ENCODE measurements at places on chromosomes 16 and 17.

- no peak for DNase-seq
Observed at GRCh38 chr16:27879601-27880247, 183.8 kb downstream of the GSG1L start.

- no peak for DNase-seq
Observed at GRCh38 chr17:41937970-41938954, 7.8 kb downstream of the ODAD4 start.

GRCh38 chr16:66926961-66927436, 1.7 kb upstream of the RRAD start:
- peak; percentile 84 for DNase-seq

- DNase-seq, result no peak
Observed at GRCh38 chr16:10122546-10122945, 59.7 kb downstream of the GRIN2A start.

GRCh38 chr17:33299115-33299514, 6.0 kb upstream of the ASIC2 start:
- DNase-seq, result no peak

GRCh38 chr17:40903129-40903847, 18.2 kb upstream of the KRT20 start:
- DNase-seq, result no peak

DNA sequence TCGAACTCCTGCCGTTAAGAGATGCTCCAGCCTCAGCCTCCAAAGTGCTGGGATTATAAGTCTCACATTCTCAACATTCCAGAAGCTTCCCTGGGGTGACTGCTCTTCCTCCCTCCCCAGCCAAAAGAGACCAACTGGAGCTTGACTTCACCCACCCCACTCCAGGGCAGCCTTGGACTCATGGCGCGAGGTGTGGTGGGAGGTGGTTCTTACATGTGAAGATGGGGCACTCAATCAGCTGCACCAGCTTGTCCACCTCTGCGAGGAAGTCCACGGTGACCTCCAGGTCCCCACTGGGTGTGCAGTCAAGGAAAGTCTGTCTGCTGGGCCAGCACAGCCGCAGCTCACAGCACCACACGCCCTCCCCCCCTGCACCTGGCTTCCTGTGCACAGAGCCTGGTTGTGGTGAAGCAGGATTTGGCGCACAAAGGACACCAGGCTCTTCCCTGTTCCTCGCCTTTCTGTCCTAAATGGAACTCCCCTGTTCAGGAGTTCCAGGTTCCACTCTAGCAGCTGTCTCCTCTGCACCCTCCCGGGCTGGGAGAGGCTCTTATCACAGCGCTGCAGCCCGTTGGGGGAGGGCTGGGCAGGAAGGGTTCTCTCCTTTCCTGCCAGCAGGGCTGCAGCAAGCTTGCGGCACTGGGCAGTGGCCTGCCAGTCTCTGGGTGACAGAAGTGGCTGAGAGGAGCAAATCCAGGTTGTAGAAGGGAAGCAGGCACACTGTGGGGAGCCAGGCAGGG, 9.6 kb upstream of the MTSS2 start:
- DNase-seq, result peak; percentile 92

DNA sequence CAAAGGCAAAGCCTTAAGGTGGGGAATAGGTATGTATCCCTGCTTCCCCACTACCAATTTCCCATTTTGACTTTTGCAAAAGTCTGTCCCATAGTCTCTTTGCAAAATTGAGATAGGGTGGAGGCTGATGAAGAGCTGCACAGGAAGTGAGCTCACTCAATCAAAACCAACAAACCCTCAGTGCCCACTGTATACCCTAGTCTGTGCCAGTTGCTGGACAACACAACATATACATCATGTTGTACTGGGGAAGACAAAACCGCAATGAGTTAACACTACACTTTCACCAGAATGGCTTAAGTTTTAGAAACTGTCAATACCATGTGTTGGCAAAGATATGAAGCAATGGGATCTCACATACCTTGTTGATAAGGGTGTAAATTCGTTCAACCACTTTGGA, 40.4 kb upstream of the AXIN2 start:
- DNase-seq, result no peak

DNA sequence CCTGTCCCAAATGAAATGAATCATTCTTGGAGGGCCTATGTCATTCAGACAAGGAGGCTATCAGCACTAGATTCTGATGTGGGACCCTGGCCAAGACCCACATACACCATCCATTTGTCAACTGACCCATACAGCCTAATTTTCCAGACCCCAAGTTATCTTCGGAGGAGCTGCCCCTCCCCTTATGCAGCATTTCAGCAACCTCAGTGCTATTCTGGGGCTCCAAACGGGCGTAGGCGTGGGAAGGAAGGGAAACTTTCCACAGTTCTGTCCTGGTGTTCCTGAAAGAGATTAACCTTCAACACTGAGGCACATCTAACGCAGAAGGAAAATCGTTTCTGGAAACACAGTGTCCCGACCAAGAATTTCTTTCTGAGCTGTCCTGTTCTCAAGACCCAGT, 86.7 kb downstream of the MYH11 start:
- no peak for DNase-seq

DNA sequence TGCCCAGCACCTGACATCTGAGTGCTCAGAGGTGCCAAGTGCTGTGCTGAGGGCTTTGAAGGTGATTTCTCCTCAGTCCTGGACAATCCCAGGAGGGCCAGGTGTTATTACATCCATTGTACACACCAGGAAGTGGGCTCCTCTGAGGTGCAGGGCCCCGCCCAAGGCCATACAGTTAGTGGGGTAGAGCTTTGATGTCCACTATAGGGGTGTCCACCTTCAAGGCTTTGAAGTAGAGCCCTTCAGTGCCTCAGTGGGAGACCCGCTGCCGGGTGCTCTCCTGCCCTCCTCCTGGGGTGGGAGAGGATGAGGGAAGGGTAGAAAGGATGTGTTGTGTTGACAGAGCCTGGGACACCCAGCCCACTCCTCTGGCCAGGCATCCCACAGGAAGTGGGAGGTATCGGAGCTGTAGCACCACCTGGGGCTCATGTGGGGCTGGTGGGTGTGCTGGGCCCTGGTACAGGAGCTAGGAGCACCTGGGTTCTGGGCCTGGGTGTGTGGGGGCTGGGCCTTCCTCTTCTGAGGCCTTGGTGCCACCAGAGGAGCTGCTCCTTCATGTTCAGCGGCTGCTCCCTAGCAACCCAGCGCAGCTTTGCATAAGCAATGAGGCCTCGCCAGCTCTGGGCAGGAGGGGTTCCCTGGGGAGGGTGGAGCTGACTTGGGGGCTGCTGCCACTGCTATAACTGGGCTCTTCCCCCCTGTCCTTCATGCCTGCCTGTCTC, 7.4 kb downstream of the LASP1 start:
- DNase-seq, result no peak

DNA sequence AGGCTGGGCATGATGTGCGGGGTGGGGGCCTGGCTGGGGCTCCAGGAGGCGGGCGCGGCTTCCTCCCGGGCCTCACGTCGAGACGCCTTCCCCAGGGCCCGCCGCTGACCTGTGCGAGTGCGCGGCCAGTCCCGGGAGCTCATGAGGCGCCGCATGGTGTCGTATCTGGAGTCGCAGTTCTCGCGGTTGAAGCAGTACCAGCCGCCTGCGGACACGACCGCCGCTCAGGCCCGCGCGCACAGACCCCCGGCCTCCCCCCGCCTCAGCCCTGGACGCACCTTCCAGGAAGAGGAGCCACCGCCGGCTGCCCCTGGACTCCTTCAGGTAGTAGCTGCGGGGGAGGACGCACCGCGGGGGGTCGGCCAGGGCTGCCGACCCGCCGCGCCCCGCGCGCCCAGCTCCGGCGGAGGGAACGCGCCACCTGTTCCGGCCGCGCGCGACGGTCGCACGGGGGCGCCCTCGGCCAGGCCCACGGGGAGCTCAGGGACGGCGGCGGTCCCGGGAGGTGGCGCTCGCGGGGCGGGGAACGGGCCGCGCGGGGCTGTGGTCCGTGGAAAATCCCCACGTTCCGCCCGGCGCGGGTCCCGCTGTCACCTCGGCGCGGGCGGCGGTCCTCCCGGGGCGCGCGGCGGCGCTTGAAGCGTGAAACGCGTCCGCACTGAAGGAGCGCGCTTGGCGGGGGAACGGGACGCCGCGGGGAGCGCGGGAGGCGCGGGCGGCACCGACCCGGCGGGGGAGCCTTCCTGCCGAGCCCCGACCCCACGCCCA, 1.4 kb downstream of the NOTUM start:
- no peak for DNase-seq

DNA sequence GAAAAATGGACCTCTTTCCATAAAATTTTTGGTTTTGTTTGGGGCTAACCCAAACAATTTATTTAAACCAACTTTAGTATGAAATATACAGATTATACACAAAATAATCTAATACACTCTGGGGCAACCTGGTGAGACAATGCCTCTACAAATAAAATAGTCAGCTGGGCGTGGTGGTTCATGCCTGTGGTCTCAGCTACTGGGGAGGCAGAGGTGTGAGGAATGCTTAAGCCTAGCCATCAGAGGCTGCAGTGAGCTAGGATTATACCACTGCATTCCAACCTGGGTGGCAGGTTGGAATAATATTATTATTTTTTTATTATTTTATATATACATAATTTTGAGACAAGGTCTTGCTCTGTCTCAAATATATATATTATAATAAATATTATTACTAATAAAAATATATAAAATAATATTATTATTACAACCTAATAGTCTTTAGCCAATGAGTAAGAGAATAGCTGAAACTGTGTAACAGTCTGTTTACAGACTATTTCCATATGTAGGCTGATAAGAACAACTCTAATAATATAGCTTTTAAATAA, 50.5 kb downstream of the GLG1 start:
- DNase-seq, result no peak

GRCh38 chr17:30782206-30782605, 42.3 kb downstream of the CRLF3 start:
- DNase-seq, result no peak

- DNase-seq, result no peak
Observed at GRCh38 chr16:23673971-23674614, 4.6 kb upstream of the PLK1 start.

DNA sequence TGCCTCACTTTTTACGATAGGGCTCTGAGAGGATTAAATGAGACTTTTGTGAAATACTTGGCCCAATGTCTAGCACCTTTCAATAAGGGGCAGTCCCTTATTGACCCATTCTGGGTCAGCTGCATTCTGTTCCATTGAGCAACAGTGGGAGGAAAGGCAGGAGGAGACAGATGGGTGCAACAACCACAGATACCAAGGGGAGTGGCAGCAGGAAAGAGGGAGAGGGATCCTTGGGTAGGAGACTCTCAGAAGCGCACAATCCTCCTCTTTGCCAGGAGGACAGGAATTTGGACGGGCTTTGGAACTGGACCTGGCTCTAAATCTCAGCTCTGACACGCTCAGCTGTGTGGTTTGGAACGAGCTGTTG, 3.5 kb downstream of the PIPOX start:
- no peak for DNase-seq

GRCh38 chr16:12091569-12092543, 115.3 kb downstream of the SNX29 start:
- no peak for DNase-seq

- DNase-seq, result peak; percentile 42
Observed at GRCh38 chr16:719815-720446, 1.0 kb upstream of the ANTKMT start.

DNA sequence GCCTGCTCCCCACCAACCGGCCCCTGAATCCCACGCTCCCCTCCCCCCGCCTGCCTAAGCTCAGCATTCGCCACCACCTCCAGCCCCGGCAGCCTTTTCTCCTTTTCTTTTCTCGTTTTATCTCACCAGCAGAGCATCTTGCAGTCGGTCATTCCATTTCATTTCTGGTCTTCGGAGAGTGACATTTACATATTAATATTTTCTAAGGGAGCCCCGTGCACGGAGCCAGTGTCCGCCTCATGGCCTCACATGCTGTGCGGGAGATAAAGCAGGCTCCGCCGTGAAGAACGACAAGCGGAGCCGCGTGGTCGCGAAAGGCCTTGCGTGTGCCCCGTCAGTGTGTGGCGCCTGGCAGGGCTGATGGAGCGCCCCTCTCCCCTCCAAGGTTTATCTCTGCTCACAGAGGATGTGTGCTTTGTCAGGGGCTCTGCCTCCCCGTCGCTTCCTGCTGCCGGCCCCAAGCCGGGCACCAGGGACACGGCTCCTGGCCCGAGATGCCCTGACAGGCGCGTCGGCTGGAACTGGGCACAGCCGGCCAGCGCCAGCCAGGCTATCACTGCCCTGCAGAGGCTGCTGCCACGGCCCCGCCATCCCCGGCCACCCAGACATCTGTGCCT, 95.5 kb upstream of the GSE1 start:
- no peak for DNase-seq

GRCh38 chr17:53628011-53628410, 194.7 kb upstream of the KIF2B start:
- no peak for DNase-seq

- peak; percentile 6 for DNase-seq
Observed at GRCh38 chr16:7921345-7921744, 588.7 kb downstream of the RBFOX1 start.

GRCh38 chr16:14464796-14465195, 165.3 kb downstream of the PARN start:
- DNase-seq, result no peak

DNA sequence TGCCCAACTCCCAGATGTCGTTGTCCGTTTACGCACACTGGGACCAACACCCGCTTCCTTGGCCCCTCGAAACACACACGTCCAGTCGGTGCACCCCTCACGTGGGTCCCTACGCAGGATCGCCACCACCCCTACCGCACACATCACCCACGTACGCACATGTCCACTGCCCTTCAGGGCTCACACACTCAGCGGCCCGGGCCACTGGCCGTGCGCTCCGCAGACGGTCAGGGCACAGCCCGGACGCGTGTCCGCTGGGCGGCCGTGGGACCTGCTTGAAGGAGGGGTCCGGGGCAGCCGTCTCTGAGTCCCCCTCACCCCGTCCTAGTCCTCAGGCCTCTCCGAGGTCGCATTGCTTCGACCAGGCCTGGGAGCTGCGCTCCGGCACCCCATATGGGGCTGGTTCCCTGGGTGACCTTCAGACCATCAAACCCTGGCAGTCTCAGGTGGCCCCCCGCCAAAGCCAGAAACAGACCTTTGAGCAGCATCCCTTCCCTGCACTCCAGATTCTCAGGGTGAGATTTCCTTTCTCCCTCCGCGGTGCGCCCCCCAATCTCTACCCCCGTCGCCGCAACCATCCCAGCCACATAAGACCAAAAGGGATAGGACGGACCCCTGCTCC, 914 bp upstream of the GPRC5B start:
- no peak for DNase-seq

DNA sequence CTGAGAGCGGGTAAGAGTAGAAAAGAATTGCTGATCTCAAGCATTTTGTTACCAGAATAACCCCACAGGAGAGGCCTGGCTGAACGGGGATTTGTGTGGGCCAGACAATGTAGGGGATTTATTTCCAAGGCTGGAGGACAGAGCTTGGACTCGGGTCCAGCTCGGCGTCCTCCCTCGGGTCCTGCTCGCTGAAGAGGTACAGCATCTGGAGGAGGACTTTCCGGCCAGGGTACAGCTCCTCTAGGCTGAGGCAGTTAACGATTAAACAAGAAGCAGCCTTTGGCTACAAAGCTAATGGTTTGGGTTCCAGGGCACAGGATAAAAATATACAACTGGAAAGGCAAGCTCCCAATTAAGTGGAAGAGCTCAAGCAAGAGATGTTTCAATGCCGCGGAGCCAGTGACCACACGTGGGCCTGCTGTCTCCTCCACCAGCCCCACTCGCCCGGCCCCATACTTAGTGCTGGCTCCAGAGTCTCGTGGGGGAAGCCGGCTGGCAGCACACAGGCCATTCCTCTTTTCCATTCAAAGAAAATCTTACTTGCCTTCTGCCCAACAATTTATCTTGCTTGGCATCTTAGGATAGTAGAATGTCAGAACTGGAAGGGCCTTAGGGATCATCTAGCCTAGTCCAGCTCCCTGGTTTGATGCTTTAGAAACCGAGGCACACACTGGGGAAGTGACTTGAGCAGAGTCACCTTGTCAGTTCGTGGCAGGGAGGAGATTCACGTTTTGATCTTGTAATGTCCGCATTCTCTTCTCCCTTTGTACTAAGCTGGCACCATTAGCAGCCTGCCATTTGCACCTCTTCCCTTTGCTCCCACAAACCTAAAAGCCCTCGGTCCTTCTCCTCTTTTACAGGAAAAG, 85.9 kb upstream of the TBX2 start:
- no peak for DNase-seq

Data from SJCRH30 (cell line).